ENCODE measurements at places on chromosomes 6 and 20.

DNA sequence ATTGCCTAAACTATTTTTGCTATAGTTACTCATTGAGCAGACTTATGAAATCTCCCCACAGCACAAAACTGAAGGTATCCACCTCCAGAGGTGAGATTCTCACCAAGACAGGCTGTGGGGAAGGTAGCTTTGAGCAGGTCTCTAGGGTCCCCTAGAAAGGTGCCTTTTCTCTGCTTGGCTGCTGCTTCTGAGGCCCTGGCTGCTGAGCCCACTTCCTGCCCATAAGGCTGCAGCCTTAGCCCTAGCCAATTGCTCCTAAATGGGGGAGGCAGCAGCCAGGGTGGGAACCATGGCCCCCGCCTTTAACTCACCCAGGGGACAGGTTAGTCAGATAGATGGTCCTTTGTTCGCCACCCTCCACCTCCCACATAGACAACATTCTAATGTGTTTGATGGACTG lies 3.6 kb downstream of the NT5E start:
- no peak for DNase-seq

DNA sequence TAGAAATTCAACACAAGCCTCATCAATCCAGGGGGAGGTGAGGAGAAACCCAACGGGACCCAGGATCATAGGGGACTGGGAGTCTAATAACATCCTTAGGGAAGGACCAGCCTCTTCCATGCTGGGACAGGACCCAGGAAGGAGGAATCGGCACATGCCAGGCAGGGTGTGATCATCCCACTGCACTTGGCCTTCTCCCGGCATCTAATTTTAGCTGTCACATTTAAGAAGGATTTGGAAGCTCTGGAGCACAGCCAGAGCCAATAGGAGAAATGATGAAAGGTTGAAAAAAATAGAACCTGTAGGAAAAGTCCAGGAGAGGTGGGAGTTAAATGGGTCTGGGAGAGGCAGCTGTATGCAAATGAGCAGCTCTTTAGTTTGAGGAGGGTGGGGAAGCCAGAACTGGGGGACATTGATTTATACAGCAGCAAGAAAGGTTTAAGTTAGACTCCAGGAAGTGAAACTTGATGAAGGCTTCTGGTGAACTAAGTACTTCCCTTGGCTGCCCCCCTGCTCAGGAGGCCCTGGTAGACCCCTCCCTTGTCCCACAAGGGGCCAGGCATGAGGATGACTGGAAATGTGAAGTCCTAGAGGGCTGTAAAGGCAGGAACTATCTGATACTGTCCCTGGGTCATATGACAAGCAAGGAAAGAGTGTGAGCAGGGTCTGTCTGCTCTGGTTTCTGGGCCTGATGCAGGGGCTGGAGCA lies 260.3 kb downstream of the LRFN2 start:
- DNase-seq, result no peak

DNA sequence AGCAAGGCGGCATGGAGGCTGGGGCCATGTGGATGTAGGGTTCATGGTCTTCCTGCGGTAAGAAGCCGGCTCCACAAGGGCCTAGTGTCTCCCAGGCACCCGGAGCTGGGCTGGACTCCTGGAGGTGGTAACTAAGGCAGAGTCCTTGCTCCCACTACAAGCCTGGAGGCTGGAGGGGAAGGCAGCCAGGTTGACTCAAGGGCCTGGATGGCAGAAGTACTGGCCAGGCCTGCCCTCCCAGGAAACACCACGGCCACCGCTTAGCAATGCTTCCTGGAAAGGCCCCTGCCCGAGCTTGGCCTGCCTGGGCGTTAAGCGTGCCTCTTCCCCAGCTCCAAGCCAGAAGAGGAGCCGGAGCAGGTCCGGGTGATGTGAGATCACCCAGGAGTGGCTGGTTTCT lies 182.0 kb downstream of the ZDHHC14 start:
- no peak for DNase-seq

DNA sequence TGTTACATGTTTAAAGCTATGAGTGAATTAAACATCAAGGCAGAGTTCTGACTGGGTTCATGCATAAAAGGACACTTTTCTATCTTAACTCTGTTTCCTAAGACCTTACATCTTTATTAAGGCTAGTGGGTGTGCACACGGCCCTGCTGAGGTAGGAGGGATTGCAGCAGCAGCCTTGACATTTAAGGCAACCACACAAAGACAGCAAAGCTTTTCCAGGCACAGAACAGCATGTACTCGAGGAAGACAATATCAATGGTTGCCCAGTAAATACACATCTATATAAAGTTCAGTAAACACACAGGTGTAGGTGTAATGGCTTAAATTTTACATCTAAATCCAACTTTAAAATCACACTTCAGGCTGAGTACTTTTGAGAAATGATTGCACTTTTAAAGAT lies 79.8 kb upstream of the LOC128125822 start:
- no peak for DNase-seq

DNA sequence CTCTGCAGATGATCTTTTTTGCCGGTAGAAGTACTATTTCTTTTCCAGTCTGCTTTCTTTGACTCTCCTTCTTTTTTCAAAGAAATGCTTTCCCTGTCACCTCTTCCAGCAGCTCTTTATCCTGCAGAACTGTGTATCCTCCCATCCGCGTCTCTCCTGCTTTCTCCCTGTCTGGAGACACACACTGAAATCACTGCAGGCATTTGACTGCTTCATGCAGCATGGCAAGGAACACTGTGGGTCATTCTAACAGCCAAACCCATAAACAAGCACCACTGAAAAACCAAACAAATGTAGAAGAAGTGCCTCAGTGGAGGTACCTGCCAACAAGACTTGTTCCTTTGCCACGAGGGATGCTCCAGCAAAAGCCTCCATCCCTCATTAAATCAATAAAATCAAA lies 403.7 kb upstream of the CITED2 start:
- DNase-seq, result no peak

DNA sequence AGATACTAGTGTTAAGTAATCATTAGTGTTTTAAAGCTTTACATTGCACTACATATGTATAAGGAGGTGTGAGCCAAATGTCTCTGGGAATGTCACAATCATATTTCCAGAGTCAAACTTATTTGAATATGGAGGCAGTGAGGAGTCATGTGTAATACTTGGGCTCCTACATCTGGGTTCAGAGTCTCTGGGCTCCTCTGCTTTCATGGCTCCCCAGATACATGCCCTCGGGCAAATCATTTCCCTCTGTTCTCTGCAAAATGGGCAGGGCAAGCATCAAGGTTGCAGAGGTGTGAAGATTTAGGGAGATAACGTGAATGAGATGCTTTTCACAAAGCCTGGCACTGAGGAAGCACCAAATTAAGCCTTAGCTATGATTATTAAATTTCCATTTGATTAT lies 138.3 kb upstream of the SGK1 start:
- no peak for DNase-seq

GRCh38 chr6:34131326-34132290 lies 14.3 kb downstream of the GRM4 start:
- DNase-seq, result no peak

DNA sequence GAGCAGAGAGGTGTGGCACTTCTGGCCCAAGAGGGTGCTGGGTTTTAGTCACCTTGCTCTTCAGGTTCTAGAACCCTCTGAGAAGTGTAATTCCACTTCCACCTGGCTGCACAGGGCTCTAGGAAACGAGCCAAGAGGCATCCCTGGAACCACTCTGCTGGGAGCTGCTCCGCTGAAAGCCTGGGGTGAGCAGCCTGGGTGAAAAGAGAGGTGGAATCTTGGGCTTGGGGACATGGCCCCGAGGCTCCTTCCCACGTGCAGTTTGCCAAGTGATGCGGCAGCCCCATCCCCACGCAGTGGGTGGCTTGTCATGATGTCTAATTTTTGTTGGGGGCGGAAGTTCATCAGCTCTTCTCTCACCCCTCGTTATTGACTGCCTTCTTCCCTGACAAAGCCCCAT lies 32.8 kb downstream of the PPP1R16B start:
- no peak for DNase-seq

DNA sequence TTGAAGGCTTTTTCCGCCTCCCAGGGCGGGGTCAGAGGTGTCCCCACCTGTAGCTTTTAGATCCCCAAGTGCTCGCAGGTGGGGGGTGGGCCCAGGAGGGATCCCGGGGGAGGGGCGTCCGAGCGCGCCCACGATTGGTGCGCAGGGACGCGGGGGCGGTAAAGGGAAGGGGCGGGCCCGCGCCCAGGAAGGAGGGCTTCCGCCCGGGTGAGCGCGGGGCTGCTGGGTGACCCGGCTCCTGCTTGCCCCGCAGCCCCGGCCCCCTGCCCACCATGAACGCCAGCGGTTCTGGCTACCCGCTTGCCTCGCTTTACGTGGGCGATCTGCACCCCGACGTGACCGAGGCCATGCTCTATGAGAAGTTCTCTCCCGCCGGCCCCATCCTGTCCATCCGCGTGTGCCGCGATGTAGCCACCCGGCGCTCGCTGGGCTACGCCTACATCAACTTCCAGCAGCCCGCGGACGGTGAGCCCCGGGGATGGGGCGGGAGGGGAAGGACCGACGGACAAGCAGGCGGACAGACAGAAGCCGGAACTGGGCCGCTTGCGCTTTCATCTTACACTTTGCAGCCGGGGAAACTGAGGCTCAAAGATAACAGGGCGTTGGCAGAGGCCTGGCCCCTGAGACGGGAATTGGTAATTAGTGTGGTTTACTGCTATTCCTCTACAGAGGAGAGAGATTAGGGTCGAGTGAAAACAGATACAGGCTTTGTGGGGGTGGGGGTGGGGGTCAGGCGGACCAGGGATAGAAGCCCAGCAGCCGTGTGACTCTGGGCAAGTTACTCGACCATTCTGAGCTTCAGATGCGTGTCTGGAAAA lies at the start of gene PABPC1L:
Gene PABPC1L, plus strand, starts transcription at position 189 of the 818 bp plus-strand sequence. Its CDS starts 84 bp downstream, at position 273.
- peak; percentile 53 for DNase-seq

DNA sequence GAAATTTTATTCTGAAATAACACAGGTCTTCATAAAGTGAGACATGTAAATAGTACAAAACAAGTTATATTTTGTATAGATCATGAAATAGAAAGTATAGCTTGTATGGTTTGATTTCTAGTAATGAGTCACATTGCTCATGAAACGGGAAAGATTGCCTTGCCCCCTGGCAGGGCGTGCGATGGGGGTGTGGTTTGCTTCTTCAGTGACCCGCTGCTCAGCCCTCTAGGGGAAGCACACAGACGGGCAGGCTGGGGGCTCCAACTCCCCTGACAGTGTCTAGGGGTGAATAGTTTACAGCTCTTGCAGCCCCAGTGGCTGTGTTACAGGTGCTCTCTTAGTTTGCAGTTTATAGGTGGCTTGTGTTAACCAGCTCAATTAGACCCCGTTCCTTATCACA lies 170.5 kb upstream of the RGS17 start:
- DNase-seq, result no peak

- no peak for DNase-seq
Observed at GRCh38 chr6:153150752-153151440, 19.8 kb upstream of the RGS17 start.

DNA sequence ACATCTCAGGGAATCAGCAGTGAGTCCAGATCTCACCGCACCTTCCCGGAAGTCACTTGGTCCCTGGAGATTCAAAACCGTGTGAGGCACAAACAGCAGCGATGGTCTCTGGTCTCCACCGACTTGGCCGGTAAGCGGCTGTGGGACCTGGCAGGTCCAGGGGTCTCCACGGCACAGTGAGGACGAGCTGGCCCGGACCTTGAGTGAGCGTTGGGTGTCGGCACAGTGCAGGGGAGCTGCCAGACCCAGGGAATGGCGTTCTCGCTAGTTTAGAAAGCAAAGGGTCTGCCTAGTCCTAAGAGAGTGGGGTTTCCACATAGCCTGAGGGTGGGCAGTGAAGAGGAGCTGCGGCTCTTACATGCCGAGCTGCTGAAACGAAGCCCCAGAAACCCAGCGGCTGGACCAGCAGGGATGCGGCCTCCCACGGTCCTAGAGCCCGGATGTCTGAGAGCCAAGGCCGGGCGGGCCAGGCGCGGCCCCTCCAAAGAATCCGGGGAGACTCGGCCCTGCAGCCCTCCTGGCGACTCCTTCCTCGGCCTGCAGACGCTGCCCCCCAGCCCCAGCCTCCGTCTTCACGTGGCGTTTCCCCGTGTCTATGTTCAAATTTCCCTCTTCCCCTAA lies 185.0 kb downstream of the ERMARD start:
- DNase-seq, result no peak

DNA sequence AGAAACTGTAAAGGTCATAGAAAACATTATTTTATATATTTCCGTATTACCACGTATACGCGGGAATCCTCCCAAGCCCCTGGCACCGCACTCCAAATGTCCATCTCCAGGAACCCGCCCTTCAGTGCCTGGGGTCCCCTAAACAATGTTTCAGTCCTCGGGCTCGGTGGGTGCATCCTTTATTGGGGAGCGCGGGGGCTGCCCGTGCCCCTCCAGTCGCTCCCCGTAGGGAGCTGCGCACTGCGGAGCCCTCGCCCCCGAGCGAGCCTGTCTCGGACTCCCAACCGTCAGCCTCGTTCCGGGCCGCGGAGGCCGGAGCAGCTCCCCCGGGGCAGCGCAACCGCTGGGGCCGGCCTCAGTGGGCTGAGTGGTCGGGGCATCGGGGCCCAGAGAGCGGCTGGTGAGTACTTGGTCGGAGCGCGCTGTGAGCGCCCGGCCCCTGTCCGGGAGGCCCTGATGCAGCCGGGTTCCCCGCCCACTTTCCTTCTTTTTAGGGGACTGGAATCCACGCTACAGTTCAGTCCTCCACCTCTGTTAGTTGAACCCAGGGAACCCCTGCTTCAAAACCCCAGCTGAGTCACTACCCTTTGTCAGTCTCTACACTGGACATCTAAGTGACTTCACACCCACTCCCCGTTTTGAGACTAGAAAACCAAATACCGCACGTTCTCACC lies at the start of gene DNAH8:
Gene DNAH8, plus strand, starts transcription at position 296 of the 674 bp plus-strand sequence. CDS start 7,499 bp downstream, outside the sequence.
- no peak for DNase-seq

DNA sequence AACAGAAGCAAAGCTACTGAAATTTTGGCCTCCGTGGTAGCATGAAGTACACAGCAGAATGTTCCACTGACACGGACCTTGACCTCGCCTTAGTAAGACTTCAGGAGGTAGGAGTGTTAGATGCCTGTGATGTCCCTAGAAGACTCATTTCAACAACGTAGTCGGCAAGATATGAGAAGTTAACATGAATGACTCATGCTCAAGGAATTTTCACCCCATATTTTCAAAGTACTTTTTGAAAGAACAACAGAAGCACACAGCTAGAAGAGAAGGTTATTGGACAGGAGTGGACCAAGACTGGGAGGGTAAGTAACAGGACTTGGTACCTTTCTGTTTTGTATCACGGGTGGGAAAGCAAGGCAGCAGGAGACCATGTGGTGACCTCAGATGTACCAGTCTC lies 78.0 kb downstream of the DZANK1 start:
- DNase-seq, result no peak

DNA sequence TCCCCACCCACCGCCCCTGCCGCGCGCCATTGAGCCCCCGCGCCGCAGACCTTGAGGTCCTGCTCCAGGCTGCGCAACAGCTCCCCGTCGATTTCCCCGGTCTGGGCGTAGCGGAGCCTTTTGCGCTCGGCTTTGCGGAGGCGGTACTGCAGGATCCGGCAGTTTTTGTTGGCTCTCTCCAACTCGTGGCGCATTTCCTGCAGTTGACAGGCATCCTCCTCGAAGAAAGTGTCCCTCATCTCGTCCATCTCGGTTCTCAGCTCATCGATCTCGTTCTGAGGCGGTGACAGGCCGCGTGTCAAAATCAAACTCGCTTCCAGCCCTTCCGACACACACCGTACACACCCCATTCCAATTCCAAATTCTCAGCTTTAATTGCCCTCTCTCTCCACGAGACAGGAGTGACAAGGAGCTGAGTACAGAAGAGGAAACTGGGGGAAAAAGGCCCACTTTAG lies 4.3 kb downstream of the MTCL3 start:
- no peak for DNase-seq

Data from stimulated activated CD4-positive, alpha-beta T cell treated with anti-CD3 and anti-CD28 coated beads, Interleukin-1b, Interleukin-23, amount 100 ng/mL, for 1 hour (primary cell).